ENCODE measurements at places on chromosomes 11 and 22. TPM values are rescaled to one million over a fixed set of nuclear protein-coding genes. Genes with fewer than 3 reads are reported as not detected.

RAB30 gene
- 12.5 TPM for total RNA-seq

C11orf91 gene
- not detected for total RNA-seq

ISX gene
- not detected for total RNA-seq

CNGA4 gene
- total RNA-seq = 0.43 TPM

PRR5L gene
- 57.0 TPM for total RNA-seq

YAP1 gene
- 148 TPM for total RNA-seq

OR52E8 gene
- total RNA-seq = not detected

PARVG gene
- not detected for total RNA-seq

HBG1 gene
- total RNA-seq = not detected

TIGD3 gene
- total RNA-seq = under 0.01 TPM

PKNOX2 gene
- 2.9 TPM for total RNA-seq

RIMBP3C gene
- total RNA-seq = 0.64 TPM

OR6A2 gene
- total RNA-seq = 0.32 TPM

CECR2 gene
- not detected for total RNA-seq

GVQW3 gene
- 4.2 TPM for total RNA-seq

SCARF2 gene
- 15.5 TPM for total RNA-seq

FIBIN gene
- total RNA-seq = 26.4 TPM

MPPED1 gene
- total RNA-seq = not detected

MMP12 gene
- total RNA-seq = 3.0 TPM

KIAA0930 gene
- total RNA-seq = 55.4 TPM

SCGB1A1 gene
- not detected for total RNA-seq

HORMAD2 gene
- total RNA-seq = not detected

CRYBA4 gene
- total RNA-seq = not detected

CCDC81 gene
- 26.8 TPM for total RNA-seq

EED gene
- 15.5 TPM for total RNA-seq

C11orf16 gene
- not detected for total RNA-seq

ADAMTS15 gene
- total RNA-seq = 2.2 TPM

IFITM1 gene
- total RNA-seq = 76.4 TPM

NFAM1 gene
- total RNA-seq = not detected

MUC15 gene
- not detected for total RNA-seq

ANKK1 gene
- total RNA-seq = not detected

TRIM29 gene
- total RNA-seq = 1.3 TPM

YPEL1 gene
- total RNA-seq = under 0.01 TPM

ARFIP2 gene
- 66.9 TPM for total RNA-seq

IGSF22 gene
- under 0.01 TPM for total RNA-seq

CREB3L1 gene
- 66.7 TPM for total RNA-seq

SEC14L6 gene
- not detected for total RNA-seq

SYT7 gene
- total RNA-seq = 0.43 TPM

EHF gene
- total RNA-seq = not detected

EXPH5 gene
- 2.2 TPM for total RNA-seq

CWF19L2 gene
- 9.3 TPM for total RNA-seq

BIRC2 gene
- 108 TPM for total RNA-seq

SPI1 gene
- not detected for total RNA-seq

PIWIL4 gene
- total RNA-seq = 0.86 TPM

UPK2 gene
- not detected for total RNA-seq

MCAM gene
- total RNA-seq = 86.4 TPM

CCDC87 gene
- total RNA-seq = 0.64 TPM

DRD2 gene
- not detected for total RNA-seq

TRIM6 gene
- 6.5 TPM for total RNA-seq

OR2AT4 gene
- not detected for total RNA-seq

Measured in fibroblast of villous mesenchyme (primary cell).